NCI-H2081 treated with DMSO at 0.1 percent for 48 hours (cell line): ENCODE measurements at places on chromosomes 4 and X.

DNA sequence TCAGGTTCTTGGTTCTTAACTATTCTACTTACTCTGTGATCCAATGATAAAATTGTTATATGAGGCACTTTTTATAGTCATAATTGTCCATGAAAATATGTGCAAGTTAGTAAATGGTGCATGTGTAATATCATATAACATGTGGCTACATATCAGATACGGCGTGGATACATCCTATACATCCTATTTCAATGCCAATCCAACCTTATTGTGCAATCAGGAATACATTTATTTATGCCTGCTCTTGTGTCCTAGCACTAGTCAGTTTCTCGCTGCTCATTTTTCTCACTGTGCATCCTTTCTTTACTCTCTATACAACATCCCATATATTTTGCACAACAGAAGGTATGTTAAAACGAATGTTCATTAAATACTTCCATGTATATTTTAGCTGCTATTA, 1141.1 kb downstream of the FAT4 start:
- no peak for DNase-seq

GRCh38 chr4:76147454-76148141, 599 bp downstream of the NUP54 start:
- peak; percentile 10 for DNase-seq

- DNase-seq = no peak
Measured at GRCh38 chrX:44216171-44216570, 127.3 kb downstream of the EFHC2 start.

- DNase-seq = no peak
Measured at GRCh38 chr4:159090255-159090654, 12.6 kb upstream of the RAPGEF2 start.

- no peak for DNase-seq
Measured at GRCh38 chr4:18127030-18127429, 105.5 kb upstream of the LCORL start.

DNA sequence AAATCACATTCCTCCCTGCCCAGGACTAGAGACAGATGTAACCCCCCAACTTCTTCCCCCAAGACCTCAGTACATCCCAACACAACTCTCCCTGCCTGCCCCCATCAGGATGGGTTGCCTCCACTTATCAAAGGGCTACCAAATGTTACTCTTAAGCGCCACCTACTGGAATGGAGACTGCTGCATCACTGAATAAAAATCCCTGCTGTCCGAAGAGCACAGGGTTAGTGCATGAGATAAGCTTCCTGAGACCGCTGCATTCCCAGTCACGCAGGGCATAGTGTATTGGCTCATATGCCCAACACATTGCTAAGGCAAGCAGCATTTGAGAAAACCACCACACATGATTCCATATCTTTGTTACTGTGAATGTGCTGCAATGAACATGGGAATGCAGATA, 544.5 kb downstream of the PPP4R3C start:
- DNase-seq = no peak

DNA sequence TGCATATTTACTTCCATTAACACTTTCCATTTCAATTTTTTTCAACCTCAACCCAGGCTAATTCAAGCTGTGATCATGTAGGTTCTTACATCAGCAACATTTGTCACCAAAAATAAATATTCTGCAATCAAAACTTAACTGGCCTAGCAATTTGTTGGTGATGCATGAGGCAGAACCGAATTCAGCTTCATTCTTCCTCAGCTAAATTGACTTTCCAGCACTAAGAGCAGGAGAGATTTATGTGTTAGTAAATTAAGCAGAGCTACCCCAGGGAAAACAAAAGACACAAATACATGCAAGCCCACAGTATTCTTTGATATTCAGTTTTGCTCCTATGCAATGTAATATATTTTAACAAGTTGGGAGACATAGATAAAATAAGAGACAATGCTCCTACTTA, 208.7 kb upstream of the NDST3 start:
- DNase-seq = no peak

GRCh38 chr4:42709392-42710065, 52.6 kb upstream of the ATP8A1 start:
- DNase-seq = no peak

GRCh38 chr4:64407000-64407399, 2.2 kb downstream of the TECRL start:
- DNase-seq = no peak

GRCh38 chrX:24494647-24495075, 29.6 kb downstream of the PDK3 start:
- DNase-seq = peak; percentile 10

- DNase-seq = no peak
Measured at GRCh38 chr4:154345359-154345758, 146.2 kb downstream of the DCHS2 start.

- DNase-seq = no peak
Measured at GRCh38 chrX:136858007-136858756, 22.3 kb downstream of the RBMX start.

GRCh38 chr4:92305878-92306520, 2.2 kb downstream of the GRID2 start:
- DNase-seq = no peak

GRCh38 chr4:681736-682451, 7.1 kb downstream of the SLC49A3 start:
- DNase-seq = no peak

DNA sequence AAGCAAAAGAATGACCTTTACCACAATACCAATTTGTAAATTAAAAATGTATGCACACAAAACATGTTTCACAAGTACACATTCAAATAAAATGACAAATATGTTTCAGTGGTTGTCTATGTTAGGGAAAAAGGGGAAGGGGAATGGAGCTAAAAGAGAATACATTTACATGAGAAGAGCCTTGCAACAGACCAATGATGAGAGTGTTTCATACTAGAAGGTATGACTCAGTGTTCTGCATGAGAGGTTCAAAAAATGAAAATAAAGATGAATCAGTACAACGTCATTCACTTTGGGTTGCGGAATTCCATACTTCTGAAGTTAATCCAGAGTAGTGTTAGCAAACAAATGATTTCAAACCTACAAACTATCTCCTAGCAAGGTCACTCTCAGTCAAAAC, 51.7 kb downstream of the RPGR start:
- no peak for DNase-seq

GRCh38 chr4:128286474-128287058, 1.0 kb downstream of the PGRMC2 start:
- DNase-seq = no peak

GRCh38 chr4:4386296-4386735, 586 bp upstream of the NSG1 start:
- DNase-seq = no peak

- no peak for DNase-seq
Measured at GRCh38 chrX:5341902-5342301, 886.8 kb downstream of the NLGN4X start.

GRCh38 chr4:100422894-100423293, 94.9 kb downstream of the EMCN start:
- DNase-seq = no peak

- DNase-seq = no peak
Measured at GRCh38 chr4:15031993-15032675, 29.9 kb downstream of the CPEB2 start.

DNA sequence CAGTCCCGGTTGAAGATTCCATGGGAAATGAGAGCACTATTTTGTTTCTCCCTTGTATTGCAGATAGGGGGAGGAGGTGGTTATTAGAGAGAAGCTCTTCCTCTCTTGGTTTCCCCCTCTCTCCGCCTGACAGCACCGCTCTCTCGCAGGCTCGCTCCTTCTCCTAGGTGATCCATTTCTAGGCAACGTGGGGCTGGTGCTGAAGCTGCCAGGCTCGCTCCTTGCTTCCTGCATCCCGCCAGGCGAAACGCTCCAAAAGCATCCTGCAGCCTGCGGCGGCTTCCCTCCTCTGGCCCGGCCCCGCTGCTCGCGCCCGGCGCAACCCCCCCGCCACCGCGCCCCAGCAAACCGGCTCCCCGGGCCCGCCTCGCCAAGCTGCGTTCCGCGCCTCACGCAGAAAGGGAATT, at the start of gene GRID2:
GRID2 (plus strand) TSS at position 346 of the 407 bp plus-strand sequence.
- no peak for DNase-seq

- DNase-seq = no peak
Measured at GRCh38 chrX:111338095-111338698, 67.9 kb upstream of the CAPN6 start.

GRCh38 chr4:179836179-179837075, 2394.2 kb upstream of the AGA start:
- DNase-seq = no peak

- DNase-seq = no peak
Measured at GRCh38 chr4:164509951-164510350, 244.0 kb upstream of the SMIM31 start.

DNA sequence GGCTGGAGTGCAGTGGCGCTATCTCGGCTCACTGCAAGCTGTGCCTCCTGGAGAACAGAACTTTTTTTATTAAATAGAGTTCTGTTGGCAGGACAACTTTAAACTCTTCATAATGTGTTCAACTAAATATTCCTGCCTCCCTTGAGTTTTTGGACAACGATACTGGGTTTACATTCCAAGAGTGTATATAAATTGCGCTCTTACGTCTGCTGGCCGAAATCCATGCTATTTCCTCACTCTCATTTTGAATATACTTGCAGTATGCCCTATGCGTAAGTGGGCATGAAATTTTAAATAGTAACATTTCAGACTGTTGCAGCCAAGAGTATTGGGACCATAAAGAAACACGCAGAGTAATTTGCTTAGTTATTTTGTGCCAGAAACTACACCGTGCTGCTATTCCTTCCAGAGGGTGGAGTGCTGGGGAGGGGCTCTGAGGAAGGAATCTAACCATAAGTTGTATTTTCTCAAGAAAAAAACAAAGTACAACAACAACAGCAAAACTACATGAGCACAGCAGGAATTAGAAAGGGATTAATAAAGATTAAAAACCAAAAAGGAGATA, 480.0 kb downstream of the NLGN4X start:
- DNase-seq = no peak

GRCh38 chr4:121096629-121097028, 24.3 kb upstream of the NDNF start:
- peak; percentile 41 for DNase-seq

- peak; percentile 63 for DNase-seq
Measured at GRCh38 chr4:26081795-26082498, 167.9 kb downstream of the SMIM20 start.
